ENCODE measurements at places on chromosomes 4 and X.

DNA sequence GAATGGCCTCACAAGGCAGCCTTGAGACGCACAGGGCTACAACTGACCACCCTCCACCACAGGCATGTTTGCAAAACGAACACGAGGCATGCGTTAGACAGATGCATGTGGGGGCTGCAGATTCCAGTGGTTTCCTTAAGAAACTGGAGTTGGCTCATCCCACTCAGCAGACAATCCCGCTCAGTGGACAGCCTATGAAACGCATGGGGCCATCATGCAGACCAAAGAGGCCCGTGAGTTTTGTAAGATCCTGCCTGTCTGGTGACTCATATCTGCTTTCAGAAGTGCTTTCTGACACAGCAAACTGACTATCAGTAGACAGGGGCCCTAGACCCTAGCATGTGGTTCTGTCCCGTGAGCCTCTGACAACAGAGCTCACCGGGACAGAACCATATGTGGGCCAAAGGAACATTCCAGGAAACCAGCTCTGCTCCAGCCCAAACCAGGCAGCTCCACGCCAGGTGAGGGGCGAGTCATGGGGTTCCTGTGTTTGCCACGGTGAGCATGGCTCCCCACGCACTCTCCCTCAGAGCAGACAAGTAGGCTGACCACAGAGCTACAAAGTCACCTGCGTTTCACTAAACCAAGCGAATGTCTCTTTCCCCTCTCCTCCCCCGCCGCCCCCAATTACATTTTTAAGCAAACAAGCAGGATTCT is 74.4 kb downstream of the MTMR1 start:
- no peak for DNase-seq

DNA sequence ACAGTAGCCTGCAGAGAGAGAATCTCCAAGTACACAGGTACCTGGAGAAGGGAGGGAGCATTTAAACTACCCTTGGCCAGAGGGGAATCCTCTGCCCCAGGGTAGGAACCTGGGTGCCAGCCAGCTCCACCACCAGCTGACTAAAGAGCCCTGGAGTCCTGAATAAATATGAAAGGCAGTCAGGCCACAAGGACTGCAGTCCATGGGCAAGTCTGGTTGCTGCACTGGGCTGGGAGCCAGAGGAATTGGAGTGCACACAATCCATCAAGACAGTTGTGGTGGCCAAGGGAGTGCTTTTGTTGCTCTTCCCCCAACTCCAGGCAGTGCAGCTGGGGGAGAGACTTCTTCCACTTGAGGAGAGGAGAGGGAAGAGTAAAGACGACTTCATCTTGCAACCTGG is 172.5 kb downstream of the HNRNPD start:
- DNase-seq: no peak

DNA sequence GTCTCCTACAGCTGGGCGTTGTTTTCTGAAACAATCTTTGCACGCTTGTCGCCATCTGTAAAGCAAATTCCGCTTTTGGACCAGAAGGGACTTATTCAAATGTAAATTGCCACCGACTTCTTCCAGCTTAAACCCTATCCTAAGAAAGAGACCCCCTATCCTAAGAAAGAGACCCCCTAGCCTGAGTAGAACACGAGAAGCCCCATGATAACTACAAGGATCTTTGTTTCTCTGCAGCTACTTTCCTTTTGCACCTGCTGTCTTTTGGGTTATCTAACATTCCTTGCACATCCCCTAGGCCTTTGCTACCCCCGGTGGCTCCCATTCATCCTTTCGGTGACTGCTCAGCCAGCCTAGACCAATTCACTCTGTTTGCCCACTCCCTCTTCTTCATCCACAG is 536.0 kb upstream of the PRKX start:
- no peak for DNase-seq

DNA sequence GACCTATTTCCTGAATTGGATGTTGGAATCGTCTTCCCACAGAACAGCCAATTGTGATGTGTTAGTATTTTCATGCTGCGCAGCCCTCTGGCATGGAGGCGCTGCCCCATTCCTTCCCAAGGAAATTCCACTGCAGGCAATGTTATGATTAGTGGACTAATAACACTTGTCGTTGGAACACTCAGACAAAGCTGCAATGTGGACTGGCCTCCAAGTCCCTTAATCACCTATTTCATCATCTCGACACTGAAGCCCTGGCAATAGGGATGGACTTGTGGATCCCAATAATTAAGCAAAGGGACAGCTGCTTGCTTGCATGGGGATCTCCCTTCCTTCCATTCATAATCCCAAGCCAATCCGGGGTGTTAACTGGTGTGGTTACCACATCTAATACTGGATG is 78.8 kb upstream of the PLAC1 start:
- DNase-seq: no peak

GRCh38 chr4:8459867-8460445 is 19.4 kb downstream of the TRMT44 start:
- DNase-seq: no peak

- no peak for DNase-seq
Observed at GRCh38 chrX:153701706-153702105, 14.0 kb downstream of the SLC6A8 start.

GRCh38 chrX:33109858-33110257 is 101.5 kb downstream of the DMD start:
- DNase-seq: no peak

DNA sequence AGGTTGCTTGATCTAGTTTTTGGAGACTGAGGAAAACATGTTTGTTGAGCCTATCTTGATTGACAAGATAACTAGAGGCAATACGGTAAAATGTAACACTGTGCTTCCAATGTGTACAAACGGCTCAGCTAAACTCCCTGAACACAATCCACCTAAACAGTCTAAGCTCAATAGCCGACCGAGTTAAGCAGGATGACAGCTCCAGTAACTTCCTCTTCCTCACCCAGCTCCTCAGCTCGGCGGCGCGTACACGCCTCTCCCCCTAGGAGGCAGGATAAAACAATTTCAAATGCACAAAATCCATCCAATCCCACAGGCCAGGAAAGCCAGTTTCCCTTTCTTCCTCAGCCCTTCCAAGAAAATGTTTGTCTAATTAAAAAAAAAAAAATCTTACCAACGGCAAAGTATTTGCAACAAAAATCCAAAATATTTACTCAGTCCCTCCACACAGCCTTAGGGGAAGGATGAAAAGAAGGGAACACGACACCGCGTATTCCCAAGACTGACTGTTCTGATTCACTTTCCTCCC is 1.0 kb downstream of the CNOT6L start:
- DNase-seq: peak; percentile 26

DNA sequence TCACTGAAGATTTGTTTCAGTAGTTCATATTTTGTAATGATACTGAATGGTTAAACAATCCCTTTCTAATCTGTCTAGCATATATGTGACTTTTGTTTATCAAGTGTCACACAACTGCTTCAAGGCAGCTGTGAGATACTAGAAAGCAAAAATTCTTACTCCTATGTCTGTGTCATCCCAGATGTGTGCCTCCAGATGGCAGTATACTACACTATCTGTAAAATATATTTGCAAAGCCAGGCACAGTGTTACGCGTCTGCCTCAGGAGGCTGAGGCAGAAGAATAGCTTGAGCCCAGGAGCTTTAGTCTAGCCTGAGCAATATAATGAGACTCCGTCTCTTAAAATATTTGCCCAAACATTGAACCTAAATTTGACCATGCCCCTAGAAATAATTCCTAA is 4.0 kb downstream of the NUDT10 start:
- peak; percentile 30 for DNase-seq

- no peak for DNase-seq
Observed at GRCh38 chrX:150476164-150476699, 92.2 kb upstream of the MTM1 start.

- DNase-seq: no peak
Observed at GRCh38 chr4:6550821-6551220, 24.2 kb upstream of the MAN2B2 start.

DNA sequence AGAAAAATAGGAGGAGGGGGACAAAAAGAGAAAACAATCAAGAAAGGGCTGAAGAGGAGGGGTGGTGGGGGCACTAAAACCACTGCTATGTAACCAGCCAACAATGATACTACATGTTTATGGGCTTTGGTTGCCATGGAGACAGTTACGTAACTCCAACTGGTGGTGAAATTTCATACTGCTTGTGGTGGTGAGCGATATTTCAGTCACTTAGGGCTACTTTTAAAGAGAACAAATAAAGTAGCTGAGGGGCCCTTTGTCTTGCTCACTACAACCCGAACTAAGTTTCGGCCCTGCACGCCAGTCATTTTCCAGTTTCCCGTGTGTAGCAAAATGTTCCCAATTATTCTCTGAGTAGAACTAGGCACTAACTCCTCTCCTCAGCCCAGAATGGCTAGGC is 275.2 kb upstream of the EDA2R start:
- DNase-seq: no peak

- DNase-seq: no peak
Observed at GRCh38 chr4:60729194-60729593, 470.9 kb upstream of the ADGRL3 start.

- no peak for DNase-seq
Observed at GRCh38 chr4:39331191-39331590, 35.0 kb downstream of the RFC1 start.

DNA sequence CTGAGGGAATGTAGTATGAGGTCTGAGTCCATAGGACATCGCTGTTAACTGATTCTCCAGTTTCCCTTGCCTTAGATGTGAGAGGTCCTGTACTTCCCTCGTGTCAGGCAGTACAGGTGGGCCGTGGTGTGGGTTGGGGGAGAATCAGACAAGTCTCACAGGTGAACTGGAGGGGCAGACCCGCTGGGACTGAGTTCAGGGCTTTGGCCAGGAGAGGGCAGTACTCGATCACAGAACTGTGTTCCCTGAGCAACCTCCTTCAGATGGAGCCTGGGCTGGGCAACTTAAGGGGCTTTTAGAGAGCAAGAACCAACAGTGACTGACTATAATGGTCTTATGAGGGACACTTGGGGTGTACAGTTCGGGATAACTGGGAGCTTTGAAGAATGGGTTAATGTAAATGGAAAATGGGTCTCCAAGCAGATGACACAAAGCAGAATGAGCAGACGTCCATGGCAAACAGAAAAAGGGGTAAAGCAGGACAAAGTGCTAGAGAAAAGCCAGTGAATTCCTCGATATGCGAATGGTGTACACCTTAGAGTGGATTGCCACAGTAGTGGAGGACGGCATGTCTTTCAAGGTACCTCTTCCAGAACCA is 83.6 kb downstream of the CCNG2 start:
- DNase-seq: peak; percentile 36

GRCh38 chr4:70671091-70671490 is 4.8 kb upstream of the JCHAIN start:
- no peak for DNase-seq

- no peak for DNase-seq
Observed at GRCh38 chrX:41732260-41732659, 8.3 kb downstream of the GPR82 start.

- DNase-seq: no peak
Observed at GRCh38 chr4:136400829-136401228, 1131.5 kb downstream of the PCDH18 start.

- no peak for DNase-seq
Observed at GRCh38 chr4:6692806-6693205, 872 bp upstream of the S100P start.

GRCh38 chr4:3227878-3228675 is 20.9 kb upstream of the MSANTD1 start:
- DNase-seq: no peak

DNA sequence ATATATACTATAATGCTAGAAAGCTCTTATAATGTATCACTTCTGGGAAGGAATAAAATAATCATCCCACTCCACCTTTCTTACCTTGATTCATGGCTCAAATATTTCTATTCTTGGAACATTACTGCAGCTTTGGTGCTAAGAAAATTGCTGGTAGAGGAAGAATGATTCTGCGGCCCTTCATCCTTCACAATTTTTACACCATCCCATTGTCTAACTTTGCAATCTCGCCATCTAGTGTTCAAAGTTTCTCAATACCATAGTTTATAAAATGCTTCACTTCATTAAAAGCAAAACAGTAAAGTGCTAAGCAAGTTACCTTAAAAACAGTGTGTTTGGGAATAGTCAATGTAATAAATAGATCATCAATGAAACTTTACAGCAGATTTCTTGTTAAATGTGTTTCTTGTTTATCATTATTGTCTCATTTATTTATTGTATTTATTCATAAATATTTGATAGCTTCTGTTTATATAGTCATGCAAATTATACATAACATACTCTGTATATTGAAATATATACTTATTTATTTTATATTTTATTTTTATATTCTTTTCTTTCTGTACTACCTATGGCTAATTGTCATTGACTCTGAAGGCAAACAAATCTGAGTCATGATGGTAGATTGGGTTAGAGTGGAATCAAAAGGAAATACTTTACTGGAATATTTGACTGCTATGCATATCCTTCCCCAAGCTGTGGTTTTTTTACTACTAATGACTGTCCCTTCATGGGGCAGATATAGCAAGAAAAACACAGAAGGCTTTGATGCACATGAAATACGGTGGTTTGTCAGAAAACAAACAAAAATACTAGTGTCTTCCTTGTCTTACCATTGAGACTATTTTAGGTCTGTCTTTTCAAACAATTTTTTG is 390.7 kb downstream of the MAPK10 start:
- DNase-seq: no peak

GRCh38 chr4:123031664-123032063 is 109.3 kb upstream of the NUDT6 start:
- DNase-seq: no peak

DNA sequence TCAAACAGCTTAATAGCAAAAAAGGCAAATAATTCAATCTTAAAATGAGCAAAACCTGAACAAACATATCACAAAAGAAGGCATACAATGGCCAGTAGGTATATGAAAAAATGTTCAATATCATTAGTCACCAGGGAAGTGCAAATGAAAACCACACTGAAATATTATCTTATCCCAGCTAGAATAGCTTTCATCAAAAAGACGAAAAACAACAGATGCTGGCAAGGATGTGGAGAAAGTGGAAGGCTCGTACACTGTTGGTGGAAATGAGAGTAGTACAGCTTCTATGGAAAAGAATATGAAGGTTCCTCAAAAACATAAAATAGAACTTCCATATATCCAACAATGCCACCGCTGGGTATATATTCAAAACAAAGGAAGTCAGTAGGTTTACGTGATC is 29.3 kb upstream of the ANXA10 start:
- DNase-seq: no peak

GRCh38 chr4:80208610-80209339 is 11.5 kb downstream of the PRDM8 start:
- no peak for DNase-seq

DNA sequence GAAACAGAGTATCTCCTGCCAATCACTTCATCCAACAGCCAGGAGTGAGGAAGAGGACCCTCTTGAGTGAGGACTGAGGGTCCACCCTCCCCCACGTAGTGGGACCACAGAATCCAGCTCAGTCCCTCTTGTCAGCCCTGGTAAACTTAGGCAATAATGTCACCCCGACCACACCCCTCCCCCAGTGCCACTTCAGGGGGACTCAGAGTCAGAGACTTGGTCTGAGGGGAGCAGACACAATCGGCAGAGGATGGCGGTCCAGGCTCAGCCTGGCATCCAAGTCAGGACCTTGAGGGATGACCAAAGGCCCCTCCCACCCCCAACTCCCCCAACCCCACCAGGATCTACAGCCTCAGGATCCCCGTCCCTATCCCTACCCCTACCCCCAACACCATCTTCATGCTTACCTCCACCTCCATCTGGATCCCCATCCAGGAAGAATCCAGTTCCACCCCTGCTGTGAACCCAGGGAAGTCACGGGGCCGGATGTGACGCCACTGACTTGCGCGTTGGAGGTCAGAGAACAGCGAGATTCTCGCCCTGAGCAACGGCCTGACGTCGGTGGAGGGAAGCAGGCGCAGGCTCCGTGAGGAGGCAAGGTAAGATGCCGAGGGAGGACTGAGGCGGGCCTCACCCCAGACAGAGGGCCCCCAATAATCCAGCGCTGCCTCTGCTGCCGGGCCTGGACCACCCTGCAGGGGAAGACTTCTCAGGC is at the start of the genes CSAG1 and MAGEA12:
CSAG1 (minus strand) TSS at position 461 of the 715 bp plus-strand sequence. CDS start 1,261 bp downstream, outside the sequence.
MAGEA12 (plus strand) TSS at position 497 of the 715 bp plus-strand sequence. CDS start 2,405 bp downstream, outside the sequence.
- no peak for DNase-seq

GRCh38 chrX:15335135-15336022 is at the start of gene PIGA:
Gene PIGA, minus strand, starts transcription at chrX:15335523. Its CDS starts 3,593 bp downstream, at chrX:15331930.
- DNase-seq: peak; percentile 92
